ENCODE measurements at places on chromosomes 11 and 22.
A peak's percentile ranks its signal among the peaks of the same experiment; 100 is the strongest.

DNA sequence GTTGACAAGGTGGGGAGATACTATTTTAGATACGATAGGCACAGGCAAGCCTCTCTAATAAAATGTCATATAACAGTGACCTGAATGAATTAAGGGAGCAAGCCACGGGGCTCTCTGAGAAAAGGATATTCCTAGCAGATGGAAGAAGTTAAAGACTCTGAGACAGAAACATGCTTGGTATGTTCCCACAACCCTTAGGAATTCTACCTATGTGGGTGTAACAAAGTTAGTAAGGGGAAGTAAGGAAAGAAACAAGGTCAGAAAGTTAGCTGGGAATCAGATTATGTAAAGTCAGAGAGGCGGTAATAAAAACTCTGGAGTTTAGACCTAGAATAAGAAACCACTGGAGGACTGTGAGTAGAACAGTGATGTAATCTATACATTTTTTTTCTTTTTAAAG is 59.7 kb upstream of the GDPD4 start:
- DNase-seq = no peak

GRCh38 chr11:35412285-35412684 is 7.1 kb downstream of the SLC1A2 start:
- no peak for DNase-seq

GRCh38 chr11:72451831-72452376 is 17.6 kb upstream of the CLPB start:
- DNase-seq = no peak

- no peak for DNase-seq
Observed at GRCh38 chr11:3124821-3125220, 40.3 kb downstream of the OSBPL5 start.

DNA sequence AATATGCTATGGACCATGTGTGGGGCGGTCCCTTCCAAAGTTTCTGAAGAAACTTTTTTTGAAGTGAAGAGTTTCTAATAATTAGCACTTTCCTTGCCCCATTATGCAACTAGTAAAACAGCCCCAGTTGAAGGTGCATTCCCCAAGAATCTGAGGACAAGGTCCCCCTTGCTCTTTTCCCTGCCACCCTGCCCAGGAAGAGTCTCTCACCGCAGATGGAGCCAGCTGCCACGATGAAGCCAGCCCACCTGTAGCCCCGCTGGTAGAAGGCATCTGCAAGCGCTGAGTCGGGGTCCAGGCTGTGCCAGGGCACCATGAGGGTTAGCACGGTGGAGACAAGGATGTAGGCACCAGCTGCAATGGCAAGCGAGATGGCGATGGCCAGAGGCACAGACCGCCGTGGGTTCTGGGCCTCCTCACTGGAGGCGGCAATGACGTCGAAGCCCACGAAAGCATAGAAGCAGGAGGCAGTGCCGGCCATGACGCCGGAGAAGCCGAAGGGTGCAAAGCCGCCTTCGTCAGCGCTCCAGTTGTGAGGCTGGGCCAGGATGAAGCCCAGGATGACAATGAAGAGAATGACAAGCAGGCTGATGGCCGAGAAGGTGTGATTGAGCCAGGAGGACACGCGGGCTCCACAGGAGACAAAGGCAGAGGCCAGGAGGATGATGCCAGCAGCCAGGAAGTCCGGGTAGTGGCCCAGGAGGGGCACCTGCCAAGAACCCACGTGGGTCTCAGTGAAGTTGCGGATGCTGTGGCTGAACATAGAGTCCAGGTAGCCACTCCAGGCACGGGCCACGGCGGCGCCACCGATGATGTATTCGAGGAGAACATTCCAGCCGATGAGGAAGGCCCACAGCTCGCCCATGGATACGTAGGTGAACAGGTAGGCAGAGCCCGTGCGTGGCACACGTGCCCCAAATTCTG is 1.5 kb downstream of the SLC7A4 start:
- DNase-seq = no peak

DNA sequence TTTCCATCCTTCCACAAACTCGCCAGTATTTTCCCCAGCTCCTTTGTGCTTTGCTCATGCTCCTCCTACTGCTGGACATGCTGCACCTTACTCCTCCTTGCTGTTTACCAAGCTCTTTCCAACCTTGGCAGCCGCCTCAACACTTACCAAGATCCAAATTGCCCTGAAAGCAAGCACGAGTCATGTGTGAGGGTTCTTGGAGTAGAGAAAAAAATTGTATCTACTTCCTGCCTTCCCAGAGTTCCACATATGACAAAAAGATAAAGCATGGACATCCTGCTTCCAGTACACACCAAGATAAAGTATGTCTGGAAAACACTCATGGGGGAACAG is 767.5 kb downstream of the NTM start:
- DNase-seq = no peak

DNA sequence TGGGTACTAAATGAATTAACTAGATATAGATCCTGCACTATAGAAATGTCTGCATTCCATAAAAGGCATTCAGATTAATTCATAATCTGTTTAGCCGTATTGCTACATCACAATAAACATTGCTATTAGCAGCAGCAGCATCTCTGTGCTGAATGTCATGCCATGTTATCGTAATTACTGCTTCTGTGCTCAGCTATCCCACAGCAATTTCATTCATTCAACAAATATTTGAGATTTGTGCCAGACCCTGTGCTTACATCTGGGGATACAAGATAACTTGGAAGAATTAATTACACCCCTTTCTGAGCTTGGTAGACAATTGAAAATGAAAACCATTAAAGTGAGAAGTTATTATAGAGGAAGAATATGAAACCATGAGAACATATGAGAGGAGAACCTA is 185.8 kb upstream of the C11orf87 start:
- no peak for DNase-seq

- no peak for DNase-seq
Observed at GRCh38 chr22:46947516-46948257, 185.2 kb downstream of the TBC1D22A start.

DNA sequence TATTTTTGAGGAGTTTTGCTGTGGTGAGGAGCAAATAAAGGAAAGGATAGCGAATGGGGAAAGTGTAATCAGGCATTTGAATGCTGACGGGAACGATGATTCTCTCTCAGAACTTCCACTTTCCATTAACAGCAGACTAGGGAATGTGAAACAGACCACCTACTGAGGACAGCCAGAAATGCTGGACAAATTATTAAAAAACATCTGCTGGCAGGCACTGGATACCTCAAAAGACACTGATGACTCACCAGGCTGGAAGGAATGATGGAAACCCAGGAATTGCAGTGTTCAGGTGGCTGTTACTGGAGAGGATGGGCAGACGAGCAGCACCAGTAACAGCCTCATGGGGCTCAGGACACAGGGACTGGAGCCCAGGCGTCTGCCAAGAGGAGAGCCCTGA is 33.4 kb downstream of the PLA2G6 start:
- DNase-seq = no peak

- no peak for DNase-seq
Observed at GRCh38 chr11:80284946-80285785, 844.3 kb upstream of the TENM4 start.

DNA sequence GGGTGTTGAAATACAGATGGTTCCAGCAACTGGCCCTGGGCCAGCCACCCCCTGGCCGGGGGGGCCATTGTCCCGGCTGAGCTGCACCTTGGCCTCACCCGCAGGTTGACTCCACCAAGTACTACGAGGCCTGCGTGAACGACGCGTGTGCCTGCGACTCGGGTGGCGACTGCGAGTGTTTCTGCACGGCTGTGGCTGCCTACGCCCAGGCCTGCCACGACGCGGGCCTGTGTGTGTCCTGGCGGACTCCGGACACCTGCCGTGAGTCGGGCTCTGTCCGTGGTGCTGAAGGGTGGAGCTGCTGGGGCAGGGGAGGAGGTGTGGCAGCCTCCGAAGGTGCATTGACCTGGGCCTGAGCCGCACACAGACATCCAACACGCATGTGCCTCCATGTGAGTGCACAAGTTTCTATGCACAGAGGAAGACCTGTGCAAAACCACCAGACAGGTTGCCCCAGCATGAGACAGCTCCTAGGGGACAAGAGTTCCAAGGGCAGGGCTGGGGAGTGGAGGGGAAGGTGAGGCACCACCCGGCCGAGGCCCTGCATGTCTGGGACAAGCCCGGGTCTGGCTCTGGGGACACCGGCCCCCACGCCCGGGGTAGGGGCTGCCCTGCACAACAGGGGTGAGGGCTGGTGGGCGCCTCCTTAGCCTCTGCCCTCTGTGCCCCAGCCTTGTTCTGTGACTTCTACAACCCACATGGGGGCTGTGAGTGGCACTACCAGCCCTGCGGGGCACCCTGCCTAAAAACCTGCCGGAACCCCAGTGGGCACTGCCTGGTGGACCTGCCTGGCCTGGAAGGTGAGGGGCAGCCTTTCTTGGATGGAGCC is 16.1 kb downstream of the MUC5B start:
- DNase-seq = no peak

GRCh38 chr11:73997120-73997770 is 11.6 kb downstream of the UCP3 start:
- no peak for DNase-seq

DNA sequence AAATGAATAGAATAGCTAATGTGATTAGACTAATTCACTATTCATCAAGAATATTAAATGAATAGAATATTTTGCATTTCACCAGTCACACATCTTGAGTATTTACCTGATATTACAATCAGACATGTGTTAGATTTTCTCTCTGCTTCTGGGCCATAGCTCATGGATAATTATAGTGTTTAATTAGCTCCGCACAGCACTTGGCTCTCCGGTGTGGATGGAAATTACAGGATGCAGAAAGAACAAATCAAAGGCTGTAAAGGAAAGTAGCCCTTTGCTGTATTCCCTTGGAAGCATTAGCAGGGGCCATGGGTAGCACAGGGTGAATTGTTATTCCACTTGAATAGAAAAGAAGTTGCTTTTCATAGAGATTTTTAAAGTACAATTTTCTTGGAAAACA is 320.3 kb upstream of the SORL1-AS1 start:
- DNase-seq = no peak

- DNase-seq = no peak
Observed at GRCh38 chr11:127738771-127739286, 738.3 kb upstream of the KIRREL3 start.

DNA sequence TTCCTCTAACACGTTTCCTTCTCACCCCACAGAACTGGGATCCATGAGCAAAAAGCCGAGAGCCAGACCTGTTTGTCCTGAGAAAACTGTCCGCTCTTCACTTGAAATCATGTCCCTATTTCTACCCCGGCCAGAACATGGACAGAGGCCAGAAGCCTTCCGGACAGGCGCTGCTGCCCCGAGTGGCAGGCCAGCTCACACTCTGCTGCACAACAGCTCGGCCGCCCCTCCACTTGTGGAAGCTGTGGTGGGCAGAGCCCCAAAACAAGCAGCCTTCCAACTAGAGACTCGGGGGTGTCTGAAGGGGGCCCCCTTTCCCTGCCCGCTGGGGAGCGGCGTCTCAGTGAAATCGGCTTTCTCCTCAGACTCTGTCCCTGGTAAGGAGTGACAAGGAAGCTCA is 24.0 kb downstream of the CD5 start:
- DNase-seq = no peak

GRCh38 chr22:26756675-26757293 is 99.4 kb downstream of the MIAT start:
- no peak for DNase-seq

GRCh38 chr11:128174465-128175291 is 412.7 kb downstream of the ETS1 start:
- DNase-seq = no peak

- no peak for DNase-seq
Observed at GRCh38 chr11:65288706-65289536, 25.7 kb upstream of the CDC42EP2 start.

GRCh38 chr11:61361237-61361740 is 393 bp downstream of the CYB561A3 start:
- no peak for DNase-seq

DNA sequence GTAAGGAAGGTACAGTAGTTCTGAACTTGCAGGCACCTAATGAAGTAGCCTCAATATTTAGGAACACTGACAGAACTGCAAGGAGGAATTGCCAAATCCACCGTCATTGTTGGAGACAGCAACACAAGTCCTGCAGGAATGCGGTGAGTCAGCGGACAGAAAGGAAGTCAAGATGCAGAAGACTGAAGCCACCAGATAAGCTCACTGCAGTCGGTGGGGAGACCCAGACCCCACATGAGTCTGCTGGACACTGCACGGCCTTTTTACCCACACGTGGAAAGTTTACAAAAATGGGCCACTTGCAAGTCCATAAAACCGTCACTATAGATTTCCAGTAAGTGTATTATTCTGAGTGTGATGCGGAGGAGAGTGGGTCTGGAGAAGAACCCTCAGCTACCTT is 1471.6 kb downstream of the TBC1D22A start:
- no peak for DNase-seq

GRCh38 chr11:10906521-10906920 is 48.7 kb upstream of the ZBED5 start:
- no peak for DNase-seq

- DNase-seq = no peak
Observed at GRCh38 chr11:36258730-36259360, 30.4 kb downstream of the COMMD9 start.

GRCh38 chr11:73759610-73760134 is 1.2 kb downstream of the RAB6A start:
- no peak for DNase-seq

GRCh38 chr11:1515082-1516060 is 28.8 kb upstream of the MOB2 start:
- DNase-seq = peak; percentile 46
